ENCODE measurements at places on chromosomes 2 and 18.

DNA sequence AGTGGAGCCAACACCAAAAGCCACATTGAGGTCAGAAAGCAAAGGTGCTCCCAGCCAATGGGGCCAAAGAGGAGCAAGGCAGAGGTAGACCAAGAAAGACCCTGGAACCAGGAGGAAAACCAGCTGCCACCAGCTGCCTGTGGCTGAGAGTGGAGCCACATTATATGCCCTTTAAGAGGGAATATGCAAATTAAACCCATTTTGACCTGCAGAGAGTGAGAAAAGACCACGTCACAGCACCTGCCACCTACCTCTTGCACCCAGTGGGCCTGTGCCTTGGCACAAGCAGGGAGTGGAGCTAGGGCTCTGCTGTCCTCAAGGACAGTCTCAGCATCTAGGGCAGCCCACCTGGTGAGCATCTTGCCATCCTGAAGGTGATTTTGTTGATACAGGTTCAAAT lies 161.3 kb downstream of the MTCL1 start:
- DNase-seq: no peak

DNA sequence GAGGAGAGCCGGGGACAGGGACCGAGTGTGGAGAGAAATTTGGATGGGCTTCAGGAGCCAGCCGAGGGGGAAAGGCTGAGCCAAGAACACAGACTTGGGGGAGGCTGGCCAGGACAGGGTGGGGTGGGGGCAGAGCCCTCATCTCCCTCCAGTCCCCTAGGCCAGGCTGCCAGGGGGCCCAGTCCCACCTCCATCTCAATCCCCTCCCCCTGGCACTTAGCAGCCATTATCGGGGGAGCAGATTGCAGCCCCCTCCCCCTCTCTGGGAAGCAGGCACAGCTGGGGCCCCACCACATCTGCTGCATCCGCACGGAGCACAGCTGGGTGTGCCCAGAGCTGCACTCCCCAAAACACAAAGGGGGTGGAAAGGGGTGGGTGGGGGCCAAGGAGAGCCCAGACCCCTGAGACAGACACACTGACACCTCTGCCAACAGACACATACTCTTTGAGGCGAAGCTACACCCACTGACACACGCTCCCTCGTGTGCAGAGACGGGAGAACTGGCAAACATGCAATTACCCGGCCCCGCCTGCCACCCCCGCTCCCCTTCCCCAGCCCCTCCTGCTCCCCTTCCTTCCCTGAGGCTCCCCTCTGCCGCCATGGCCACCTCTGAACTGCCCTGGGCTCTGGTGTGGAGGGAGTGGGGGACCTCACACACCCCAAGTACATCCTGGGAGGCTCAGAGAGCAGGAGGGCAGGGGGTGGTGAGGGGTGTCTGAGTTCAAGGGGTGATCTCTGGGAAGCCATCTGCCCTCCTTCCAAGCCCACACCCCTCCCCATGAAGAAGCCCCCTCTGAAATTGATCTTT lies 5.1 kb upstream of the ASIC4 start:
- DNase-seq: peak; percentile 30

GRCh38 chr2:212712466-212712865 lies 173.9 kb upstream of the ERBB4 start:
- no peak for DNase-seq

DNA sequence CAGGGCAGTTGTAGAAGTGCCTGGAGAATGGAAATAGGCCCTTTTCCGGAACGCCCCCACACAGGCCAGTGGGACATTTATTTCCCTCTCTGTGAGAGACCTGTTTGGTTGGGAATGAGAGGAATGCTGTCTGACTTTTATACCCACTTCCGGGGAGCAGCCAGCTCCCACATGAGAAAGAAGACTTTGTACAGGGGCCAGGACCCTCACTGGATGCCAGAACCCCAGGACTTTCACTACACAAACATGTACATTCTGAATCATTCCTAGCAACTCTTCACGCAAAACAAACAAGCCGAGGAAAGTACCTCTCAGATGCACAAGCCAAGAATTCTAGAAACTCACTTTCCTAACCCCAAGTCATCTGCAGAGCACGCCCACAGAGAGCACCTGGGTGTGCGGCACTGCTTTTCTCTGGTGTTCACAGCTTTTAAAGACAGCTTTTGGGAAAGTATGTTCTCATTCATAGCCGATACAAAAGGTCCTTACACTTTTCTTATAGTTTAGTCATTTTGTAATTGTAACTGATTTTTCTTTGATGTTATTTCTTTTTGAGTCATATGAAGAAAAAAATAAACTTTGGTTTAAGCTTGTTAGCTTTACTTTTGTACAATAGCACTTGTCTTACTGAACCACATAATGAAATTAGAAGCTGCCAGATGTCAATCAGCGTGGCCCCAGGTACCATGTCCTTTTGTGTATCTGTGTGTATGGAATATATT lies 856.1 kb upstream of the ID2 start:
- DNase-seq: no peak
